ENCODE measurements at places on chromosomes 11 and 22.
A peak's percentile ranks its signal among the peaks of the same experiment; 100 is the strongest.

DNA sequence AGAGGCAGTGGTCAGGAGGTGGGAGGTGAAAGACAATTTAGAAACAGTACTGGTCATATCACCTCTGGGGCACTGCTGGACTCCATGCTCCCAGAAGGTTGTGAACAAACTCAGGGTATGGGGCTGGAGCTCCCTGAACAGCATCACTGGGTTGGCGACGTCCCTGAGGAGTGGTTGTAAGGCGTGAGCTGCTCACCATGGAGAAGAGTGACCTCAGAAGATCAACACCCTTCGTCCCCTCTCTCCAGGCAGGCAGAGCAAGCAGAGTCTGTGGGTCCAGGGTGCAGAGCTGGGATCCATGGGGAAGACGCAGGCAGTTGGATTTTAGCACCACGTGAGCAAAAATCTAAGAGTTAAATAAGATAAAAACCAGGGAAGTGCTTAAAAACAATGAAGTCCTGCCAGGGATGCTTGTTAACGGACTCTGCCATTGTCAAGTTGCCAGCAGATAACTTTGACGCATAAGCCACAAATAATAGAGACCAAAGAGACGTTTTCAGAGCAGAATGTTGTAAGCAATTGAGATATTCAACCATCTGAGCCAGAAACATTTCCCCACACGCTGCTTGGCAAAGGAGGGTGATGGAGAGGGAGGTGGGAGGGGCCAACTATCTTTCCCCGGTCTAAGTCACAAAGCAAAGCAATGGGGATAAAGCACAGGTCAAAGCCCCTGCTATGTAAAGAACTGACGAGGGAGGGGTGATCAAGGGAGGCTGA is 13.6 kb downstream of the PNPLA5 start:
- DNase-seq = no peak

GRCh38 chr22:43826142-43827002 is 14.3 kb upstream of the EFCAB6 start:
- DNase-seq = no peak

DNA sequence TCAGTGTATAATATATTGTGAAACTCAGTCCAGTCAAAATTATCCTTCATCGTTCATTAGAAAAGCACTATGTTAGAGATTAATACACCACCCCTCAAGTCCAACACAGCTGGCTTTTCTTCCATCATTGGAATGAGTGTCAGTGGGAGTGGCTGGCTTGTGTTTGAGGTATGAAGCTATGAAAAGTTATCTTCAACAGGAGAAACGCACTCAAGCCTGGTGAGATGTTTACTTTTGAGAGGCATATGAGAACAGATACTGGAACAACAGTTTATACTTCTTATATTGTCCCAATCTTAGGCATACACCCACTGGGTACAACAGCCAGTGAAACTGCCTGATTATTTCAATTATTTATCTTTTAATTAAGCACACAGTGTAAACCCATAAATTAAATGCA is 34.3 kb downstream of the PLEKHB1 start:
- DNase-seq = no peak

DNA sequence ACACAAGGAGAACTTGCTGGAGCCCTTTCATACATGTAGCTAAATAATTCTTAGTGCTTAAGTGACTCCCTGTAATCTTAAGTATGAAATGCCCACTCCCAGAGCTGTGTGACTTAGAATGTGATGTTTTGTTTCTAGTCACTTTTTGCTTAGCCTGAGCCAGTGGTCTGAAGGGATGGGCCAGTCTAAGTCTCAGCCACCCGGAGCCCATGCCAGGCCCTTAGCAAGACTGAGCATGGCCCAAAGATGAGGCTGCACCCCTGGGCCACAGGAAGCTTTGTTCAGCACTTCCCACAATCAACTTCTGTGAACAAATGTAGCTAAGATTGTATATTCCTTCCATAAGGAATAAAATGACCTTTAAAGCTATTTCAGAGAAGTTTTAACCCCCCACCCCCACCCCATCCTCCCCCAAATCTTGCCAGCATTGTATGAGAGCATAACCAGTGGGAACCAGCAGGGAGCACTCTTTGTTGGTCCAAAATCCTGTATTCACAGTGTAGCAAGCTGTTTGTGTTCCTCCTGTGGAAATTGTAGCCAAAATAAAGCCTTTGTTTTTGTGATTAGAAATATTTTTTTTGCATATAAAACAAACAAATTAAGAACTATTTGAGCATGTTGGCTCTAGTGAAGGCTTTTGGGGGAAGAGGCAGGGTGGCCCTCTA is 73.8 kb upstream of the GAL start:
- no peak for DNase-seq

- DNase-seq = no peak
Observed at GRCh38 chr22:46465793-46466192, 71.6 kb downstream of the CELSR1 start.

- no peak for DNase-seq
Observed at GRCh38 chr11:61718621-61719302, 33.7 kb upstream of the MYRF start.

DNA sequence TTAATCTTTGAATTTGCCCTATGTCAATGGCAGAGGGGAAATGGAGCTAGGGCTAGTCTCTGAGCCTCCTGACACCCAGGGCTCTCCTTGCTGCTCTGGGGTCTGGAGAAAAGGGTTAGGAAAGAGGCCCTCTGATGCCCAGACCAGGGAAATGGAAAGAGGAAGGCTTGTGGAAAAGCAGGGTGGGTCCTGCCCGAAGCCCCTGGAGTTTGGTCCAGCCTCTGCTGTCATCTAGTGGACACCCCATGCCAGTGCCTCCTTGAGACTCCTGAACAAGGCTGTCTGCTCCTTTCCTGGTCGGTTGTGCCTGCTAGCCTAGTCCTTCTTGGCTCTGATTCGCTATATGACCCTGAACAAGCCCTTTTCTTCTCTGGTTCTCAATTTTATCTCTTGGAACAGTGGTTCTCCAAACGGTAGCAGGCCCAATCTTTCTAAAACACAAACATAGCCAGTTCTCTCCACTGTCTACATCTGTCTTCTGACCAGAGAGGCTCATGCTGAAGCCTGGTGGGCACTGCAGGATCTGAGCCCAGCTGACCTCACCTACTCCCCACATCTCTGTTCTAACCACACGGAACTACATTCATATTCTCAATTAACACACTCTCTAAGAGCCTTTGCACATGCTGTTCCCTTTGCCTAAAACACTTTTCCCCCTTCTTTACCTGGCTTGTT is 8.8 kb upstream of the PLA2G3 start:
- peak; percentile 71 for DNase-seq

GRCh38 chr22:44360668-44361381 is 48.1 kb upstream of the SHISAL1 start:
- DNase-seq = no peak

GRCh38 chr11:102824556-102824955 is 18.9 kb downstream of the MMP3 start:
- DNase-seq = no peak

DNA sequence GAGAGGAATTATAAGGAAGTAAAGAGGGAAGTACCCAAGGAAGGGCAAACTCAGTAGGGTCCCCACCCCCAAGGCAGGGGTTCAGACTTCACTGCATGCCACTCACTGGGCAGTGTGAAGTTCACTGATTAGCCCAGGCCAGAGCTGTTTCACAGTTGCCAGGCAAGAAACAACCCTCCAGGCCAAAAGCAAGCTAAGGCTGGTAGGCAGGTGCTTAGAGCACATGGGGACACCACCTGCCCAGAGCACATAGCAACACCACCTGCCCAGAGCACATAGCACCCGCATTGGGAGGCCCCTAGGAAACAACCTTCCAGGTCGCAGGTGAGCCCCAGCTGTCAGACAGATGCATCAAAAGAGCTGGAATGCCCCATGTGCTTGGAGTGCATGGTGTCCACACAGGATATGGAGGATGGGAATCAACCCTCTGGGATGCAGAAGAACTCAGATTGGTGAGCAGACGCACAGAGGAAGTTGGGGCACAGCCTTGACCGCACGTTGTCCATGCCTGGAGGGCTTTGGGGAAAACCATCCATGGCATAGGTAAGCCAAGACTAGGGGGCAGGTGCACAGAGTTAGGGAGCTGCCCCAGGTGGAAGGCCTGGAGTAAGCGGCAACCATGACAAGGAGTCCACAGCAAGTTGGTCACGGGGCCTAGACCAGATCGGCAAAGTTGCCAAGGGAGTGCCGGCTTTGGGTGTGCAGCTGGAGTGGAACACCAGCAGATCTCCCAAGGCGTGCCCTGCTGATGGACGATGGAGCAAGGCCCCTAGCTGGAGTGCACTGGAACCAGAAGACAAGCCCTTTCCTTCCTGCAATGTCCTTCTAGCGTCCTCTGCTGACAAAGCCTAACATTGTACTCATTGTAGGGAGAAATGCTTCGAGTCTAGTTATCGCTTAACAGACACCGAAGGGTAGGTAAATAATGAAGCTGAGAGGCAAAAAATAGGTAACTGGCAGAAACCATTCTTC is 7.8 kb upstream of the TMEM216 start:
- DNase-seq = no peak

- no peak for DNase-seq
Observed at GRCh38 chr22:17860220-17860965, 86.1 kb upstream of the BID start.

GRCh38 chr11:27013781-27014361 is 20.0 kb downstream of the FIBIN start:
- no peak for DNase-seq

- no peak for DNase-seq
Observed at GRCh38 chr11:74543991-74544390, 48.4 kb upstream of the POLD3 start.

- no peak for DNase-seq
Observed at GRCh38 chr22:44546686-44547310, 48.8 kb upstream of the RTL6 start.

DNA sequence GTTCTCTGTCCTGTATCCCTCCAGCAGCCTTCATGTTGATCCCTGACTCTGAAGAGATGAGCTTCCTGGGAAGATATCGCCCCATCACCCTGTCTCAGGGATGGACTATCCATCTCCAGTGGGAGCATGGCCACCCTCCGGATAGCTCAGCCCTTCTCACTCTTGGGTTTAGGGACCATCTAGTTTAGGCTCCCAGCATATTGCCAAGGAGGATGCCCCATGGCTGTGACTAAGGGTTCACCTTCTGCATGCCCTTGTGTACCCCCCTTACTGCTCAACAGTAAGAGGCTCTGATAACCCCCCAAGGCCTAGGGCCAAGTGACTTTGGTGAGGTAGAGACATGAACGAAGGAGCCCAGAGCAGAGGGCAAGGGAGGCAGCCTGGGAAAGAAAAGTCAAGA is 1.3 kb downstream of the TMPRSS13 start:
- DNase-seq = no peak

DNA sequence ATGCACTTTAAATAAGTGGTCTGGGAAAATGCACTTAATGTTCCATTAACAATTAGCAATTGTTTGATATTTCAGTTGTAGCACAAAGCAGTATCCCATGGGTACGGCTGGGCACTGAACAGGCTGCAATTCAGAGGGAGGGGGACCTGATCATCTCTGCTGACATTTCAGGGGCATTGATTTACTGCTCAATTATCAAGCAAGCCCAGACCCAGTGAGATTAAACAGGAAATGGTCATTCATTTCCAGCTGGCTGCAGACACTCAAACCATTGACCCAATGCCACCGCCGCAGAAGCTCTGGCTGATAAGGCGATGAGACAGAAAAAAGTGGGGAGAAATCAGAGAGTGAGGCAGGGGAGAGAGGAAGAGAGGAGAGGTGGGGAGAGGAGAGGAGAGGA is 1.2 kb downstream of the GPR83 start:
- DNase-seq = peak; percentile 8

Measured in NCI-H1105 (cell line).